ENCODE measurements at places on chromosomes 2 and 18.

- H3K4me1 ChIP-seq = no peaks in the 10 kb centered on the region
- H3K36me3 ChIP-seq = no peaks in the 10 kb centered on the region
- DNase-seq = no peak
- no peak overlapping the region for H3K4me3 ChIP-seq
- H3K27me3 ChIP-seq = peaks cover 28% of the 10 kb centered on the region
Observed at GRCh38 chr18:2910261-2910660, 63.5 kb downstream of the EMILIN2 start.

DNA sequence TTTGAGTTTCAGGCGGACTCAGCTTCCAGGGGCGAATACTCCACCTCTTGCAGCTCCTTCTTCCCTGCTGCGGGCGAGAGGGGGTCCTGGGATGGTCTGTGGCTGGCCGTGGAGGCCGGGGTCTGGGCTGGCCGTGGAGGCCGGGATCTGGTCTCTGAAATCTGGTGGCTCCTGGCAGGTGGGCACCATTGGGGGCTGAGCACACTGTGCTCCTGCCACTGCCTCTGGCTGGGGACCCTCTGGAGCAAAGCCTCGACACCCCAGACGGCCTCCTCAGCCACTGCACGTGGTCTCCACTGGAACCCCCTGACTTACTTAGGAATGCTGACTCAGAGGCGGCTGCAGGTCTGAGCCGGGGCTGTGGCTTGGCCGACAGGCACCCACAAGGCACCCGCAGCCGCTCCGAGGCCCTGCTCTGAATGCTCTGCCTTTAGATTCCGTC lies 100.1 kb upstream of the ALKAL2 start:
- no peaks in the 10 kb centered on the region for H3K4me1 ChIP-seq
- H3K27me3 ChIP-seq = no peaks in the 10 kb centered on the region
- H3K27ac ChIP-seq = no peak overlapping the region
- no peak for DNase-seq

GRCh38 chr2:170310876-170311502 lies 133.0 kb downstream of the MYO3B start:
- DNase-seq = no peak
- no peaks in the 10 kb centered on the region for H3K4me1 ChIP-seq
- no peaks in the 10 kb centered on the region for H3K27me3 ChIP-seq
- H3K27ac ChIP-seq = no peak overlapping the region
- H3K36me3 ChIP-seq = no peaks in the 10 kb centered on the region

DNA sequence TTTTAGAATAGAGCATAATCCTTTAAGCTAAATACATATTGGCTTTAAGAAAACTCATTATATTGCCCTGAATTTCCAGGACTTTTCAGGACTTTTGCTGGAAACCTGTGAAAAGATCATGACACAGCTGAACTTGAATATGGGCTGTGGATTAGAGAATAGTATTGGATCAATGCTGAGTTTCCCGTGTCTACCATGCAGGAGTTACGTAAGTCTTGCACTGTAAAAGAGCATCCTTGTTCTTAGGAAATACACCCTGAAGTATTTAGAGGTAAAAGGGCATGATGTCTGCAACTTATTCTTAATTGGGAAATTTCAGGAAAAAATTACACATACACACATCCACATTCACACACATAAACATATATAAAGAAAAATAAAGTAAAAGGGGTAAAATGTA lies 82.1 kb downstream of the ZFP36L2 start:
- H3K27ac ChIP-seq = no peak overlapping the region
- no peaks in the 10 kb centered on the region for H3K4me1 ChIP-seq
- no peaks in the 10 kb centered on the region for H3K36me3 ChIP-seq
- no peaks in the 10 kb centered on the region for H3K27me3 ChIP-seq
- H3K4me3 ChIP-seq = no peak overlapping the region

DNA sequence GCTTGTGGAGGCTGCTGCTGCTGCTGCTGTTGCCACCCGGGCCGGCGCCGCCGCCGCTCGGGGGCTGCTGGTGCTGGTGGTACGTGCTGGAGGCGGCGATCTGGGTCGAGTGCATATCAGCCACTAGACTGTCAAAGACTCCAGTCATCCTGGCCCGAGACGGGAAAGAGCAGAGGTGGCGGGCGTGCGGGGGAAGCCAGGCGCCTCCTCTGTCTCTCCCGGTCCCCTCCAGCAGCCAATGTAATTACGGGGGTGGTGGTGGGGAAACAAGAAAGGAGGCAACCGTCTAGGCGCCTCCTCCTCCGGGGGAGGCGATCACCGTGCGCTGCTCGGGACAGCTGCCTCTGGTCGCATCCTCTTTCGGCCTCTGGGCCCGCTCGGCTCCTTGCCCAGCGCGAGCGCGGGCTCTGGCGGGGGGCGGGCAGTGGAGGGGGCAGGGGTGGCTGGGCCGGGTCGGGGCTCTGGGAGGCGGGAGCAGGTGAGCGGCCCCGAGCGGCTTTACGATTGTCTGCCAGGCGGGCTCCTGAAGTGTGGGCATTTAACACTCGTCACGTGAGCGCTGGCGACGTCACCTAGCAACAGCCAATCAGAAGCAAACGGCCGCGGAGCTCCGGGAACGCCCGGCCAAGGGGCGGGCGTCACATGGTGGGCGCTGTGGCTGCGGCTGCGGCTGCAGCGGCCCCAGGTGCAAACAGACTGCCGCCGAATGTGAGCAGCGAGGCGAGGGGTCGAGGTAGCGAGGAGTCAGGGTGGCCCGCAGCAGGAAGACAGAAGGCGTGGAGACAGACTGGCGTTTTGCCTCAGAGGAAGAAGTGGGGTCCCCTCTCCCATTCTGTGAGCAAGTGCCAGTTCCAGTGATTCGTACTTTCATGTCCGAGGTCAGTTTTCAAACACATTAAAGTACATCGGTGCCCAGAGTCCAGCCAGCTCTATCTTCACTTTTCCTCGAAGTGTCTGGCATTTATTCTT lies at the start of gene DLX2:
Gene DLX2, minus strand, starts transcription at position 510 of the 969 bp plus-strand sequence. Its CDS starts 362 bp downstream, at position 148.
- H3K27me3 ChIP-seq = peaks cover 98% of the 10 kb centered on the region
- H3K27ac ChIP-seq = no peak within 1 kb of the TSS
- H3K36me3 ChIP-seq = no peaks in the 10 kb centered on the region
- H3K4me3 ChIP-seq = peak within 1 kb of the TSS; percentile 45
- peaks cover 17% of the 10 kb centered on the region for H3K4me1 ChIP-seq

GRCh38 chr18:62328586-62329525 lies 3.7 kb downstream of the TNFRSF11A start:
- H3K4me1 ChIP-seq = peaks cover 15% of the 10 kb centered on the region
- no peaks in the 10 kb centered on the region for H3K36me3 ChIP-seq
- DNase-seq = no peak
- H3K4me3 ChIP-seq = no peak overlapping the region
- peaks cover 74% of the 10 kb centered on the region for H3K27me3 ChIP-seq

GRCh38 chr18:55337138-55337537 lies 250.9 kb downstream of the TCF4 start:
- no peak for DNase-seq
- no peaks in the 10 kb centered on the region for H3K36me3 ChIP-seq
- H3K27me3 ChIP-seq = no peaks in the 10 kb centered on the region
- no peak overlapping the region for H3K4me3 ChIP-seq
- H3K4me1 ChIP-seq = peaks cover 65% of the 10 kb centered on the region
- H3K27ac ChIP-seq = peak overlapping the region; percentile 83

GRCh38 chr2:45510701-45511420 lies 100.2 kb downstream of the SRBD1 start:
- H3K27me3 ChIP-seq = no peaks in the 10 kb centered on the region
- no peak overlapping the region for H3K4me3 ChIP-seq
- no peak overlapping the region for H3K27ac ChIP-seq
- DNase-seq = no peak
- H3K36me3 ChIP-seq = no peaks in the 10 kb centered on the region

Data from gastrocnemius medialis (tissue), 4 donors.